ENCODE measurements at places on chromosomes 4 and X.

DNA sequence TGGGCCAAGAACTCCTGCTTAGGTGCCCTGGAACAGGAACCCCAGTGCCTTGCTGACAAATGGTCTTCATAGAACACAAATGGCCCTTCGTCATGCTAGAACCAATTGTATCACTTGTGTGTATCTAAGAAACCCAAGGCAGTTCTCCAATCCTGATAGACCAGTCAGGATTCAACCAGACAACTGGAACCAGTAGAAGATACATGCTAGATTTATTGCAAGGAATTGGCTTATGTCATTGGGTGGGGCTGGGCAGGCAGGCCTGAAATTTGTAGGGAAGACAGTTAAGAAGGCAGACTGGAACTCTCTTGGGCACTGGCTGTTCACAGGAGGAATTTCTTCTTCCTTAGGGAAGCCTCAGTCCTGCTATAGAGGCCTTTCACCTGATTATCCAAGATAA, 17.0 kb upstream of the TBL1X start:
- DNase-seq: no peak

DNA sequence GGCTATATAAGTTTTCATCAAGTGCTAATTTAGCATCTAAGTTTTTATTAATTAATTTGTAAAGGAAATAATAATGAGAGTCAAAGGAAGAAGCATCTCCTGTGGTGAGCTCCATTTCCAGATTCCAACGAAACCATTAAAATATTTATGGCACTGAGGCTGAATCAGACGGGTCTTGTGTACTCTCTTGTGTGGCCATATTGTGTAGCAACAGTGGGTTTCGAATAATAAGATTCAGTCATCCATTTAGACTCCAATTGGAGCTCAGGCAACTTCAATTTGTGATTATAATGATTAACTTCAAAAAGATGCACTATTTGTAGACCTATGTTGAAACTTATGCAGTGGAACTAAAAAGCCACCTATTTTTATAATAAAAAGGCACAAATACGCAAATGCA, 82.4 kb downstream of the SNCA start:
- no peak for DNase-seq

DNA sequence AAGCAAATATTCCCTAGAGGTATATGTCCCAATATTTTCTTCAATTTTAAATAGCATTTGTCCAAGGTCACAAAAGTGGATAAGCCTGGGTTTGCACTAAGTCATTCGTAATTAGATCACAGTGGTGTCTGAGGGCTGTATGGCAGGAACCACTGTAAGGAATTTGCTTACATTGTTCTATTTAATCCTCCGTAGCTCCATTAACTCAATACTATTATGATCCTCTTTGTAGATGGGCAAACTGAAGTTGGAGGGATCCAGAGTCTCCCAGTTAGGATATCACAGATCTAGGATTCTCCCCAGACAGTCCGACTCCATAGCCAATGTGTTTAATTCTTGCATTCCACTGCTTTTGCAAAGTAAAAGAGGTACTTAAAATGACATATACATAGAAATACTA, 242.7 kb upstream of the DCAF8L1 start:
- no peak for DNase-seq

GRCh38 chrX:137549851-137550664, 15.9 kb upstream of the ZIC3 start:
- DNase-seq: no peak

GRCh38 chrX:107025545-107025944, 25.5 kb upstream of the MORC4 start:
- DNase-seq: no peak

- DNase-seq: peak; percentile 5
Observed at GRCh38 chr4:88613417-88613875, 21.2 kb downstream of the HERC3 start.

DNA sequence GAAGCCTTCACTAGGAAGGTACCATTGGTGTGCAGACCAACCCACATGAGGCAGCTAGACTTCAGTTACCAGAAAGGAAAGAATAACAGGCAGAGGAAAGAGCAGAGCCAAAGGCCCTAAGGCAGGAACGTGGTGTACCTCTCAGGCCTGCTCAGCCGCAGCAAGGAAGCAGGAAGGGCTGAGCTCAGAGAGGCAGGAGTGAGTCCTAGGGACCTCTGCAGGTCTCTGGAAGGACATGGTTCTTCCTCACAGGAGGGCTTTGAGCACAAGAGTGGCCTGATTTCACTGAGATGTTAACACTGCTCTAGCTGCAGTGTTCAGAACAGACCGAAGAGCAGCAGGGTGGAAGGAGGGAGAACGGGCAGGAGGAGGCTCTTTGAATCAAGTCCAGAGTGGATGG, 124.6 kb downstream of the DCHS2 start:
- no peak for DNase-seq

GRCh38 chr4:156596026-156596425, 375.6 kb downstream of the PDGFC start:
- no peak for DNase-seq

- no peak for DNase-seq
Observed at GRCh38 chr4:163500586-163500985, 6.1 kb downstream of the TMA16 start.

DNA sequence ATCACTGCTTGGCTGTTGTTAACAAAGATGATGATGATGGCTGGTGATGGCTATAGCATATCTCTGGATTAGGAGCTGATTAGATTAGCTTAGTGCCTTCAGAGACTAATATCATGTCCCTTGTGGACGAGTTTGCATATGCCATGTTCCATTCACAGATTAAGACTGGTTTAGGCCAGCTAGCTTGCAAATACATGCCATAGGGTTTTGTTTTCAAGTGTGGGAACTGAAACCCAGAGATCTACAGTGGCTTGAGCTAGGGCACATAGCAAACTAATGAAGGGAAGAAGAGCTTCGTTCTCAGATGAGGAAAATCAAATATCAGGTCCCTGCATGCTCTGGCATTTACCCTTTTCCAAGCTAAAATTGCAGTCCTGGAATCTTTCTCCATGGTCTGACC, 492.3 kb downstream of the MAGEE1 start:
- DNase-seq: no peak

DNA sequence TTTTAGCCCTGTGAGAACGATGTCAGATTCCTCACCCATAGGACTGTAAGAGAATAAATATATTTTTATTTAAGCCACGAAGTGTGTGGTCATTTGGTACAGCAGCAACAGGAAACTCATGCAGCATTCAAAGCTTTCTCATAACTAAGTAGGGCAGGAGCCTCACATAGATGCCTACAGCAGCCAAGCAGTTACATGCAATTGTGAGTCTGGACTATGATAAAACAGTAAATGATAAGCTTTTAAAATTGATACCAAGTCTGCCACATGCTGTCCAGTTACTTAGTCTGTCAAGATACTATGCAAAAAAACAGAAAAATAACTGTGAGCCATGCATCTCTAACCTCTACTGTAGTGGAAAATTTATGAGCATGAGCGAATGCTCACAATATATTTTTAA, 359.6 kb downstream of the HS3ST1 start:
- no peak for DNase-seq

- no peak for DNase-seq
Observed at GRCh38 chr4:182325848-182326255, 82.7 kb downstream of the TENM3 start.

GRCh38 chr4:87060957-87061356, 126.1 kb downstream of the AFF1 start:
- DNase-seq: no peak
